ENCODE measurements at places on chromosomes 7 and 10.
A peak's percentile ranks its signal among the peaks of the same experiment; 100 is the strongest.

DNA sequence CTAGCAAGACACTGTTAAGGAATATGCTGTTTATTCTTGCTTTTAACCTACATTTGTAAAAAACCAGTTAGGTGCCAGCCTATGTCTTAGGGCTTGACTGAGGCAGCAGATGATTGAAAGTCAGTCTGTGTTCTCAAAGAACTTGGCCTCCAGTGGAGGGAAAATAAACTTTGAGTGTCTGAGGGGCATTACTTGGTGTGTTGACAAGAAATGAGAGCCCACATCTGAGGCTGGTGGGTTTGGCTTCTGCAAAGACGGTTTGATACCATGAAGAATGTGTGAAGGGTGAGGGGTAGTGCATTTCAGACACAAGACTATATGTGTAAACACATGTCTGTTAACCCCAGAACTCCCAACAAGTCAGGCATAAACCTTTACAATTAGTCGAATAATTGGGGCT is 28.5 kb downstream of the CCSER2 start:
- no peaks in the 10 kb centered on the region for H3K27me3 ChIP-seq
- DNase-seq, result no peak
- H3K27ac ChIP-seq, result no peak overlapping the region
- no peak overlapping the region for H3K4me3 ChIP-seq
- H3K36me3 ChIP-seq, result peaks cover 7% of the 10 kb centered on the region

DNA sequence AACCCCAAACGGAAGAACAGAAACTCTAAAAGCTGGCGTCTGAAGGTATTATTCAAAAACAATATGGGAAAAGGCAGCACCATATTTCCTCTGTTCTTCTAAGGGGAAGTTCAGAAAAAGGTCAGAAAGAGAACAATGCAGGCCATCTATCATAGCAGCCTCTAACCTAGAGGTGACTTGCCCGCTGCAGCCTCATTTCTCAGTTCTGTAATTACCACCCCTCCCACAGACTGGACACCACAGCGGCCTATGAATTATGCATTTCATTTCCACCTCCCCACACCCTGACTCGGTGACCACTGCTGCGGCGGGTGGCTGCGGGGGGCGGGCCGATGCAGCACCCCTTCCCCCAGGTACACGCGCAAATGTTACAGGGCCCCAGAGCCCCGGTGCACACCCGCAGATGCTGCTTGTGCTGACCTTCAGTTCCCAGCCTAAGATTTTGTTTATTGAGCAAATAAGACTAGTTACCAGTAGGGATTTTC is 125.5 kb downstream of the CLEC2L start:
- peak overlapping the region; percentile 74 for H3K4me3 ChIP-seq
- H3K36me3 ChIP-seq, result peaks cover 4% of the 10 kb centered on the region

- DNase-seq, result no peak
- H3K36me3 ChIP-seq, result peaks cover 2% of the 10 kb centered on the region
- H3K4me1 ChIP-seq, result peaks cover 20% of the 10 kb centered on the region
- H3K4me3 ChIP-seq, result no peak overlapping the region
- no peak overlapping the region for H3K27ac ChIP-seq
Measured at GRCh38 chr7:100266576-100267354, 40.7 kb upstream of the SPDYE3 start.

DNA sequence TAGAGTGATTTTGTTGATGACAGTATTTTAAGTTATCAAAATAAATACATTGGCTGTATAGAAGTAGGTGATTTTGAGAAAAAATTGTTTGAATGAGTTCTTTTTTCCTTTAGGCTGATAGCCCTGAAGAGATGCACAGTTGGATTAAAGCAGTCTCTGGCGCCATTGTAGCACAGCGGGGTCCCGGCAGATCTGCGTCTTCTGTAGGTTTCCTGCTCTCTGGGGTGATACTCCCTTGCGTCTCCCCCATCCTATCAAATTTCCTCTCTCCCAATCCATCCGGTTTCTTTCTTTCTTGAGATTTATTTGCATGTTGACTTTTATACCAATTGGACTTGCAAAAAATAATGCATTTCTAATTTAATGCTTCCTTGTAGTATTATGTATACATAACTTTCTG is 27.6 kb upstream of the ARMS2 start:
- DNase-seq, result no peak
- no peaks in the 10 kb centered on the region for H3K36me3 ChIP-seq
- H3K27ac ChIP-seq, result no peak overlapping the region
- no peaks in the 10 kb centered on the region for H3K27me3 ChIP-seq
- no peak overlapping the region for H3K4me3 ChIP-seq

DNA sequence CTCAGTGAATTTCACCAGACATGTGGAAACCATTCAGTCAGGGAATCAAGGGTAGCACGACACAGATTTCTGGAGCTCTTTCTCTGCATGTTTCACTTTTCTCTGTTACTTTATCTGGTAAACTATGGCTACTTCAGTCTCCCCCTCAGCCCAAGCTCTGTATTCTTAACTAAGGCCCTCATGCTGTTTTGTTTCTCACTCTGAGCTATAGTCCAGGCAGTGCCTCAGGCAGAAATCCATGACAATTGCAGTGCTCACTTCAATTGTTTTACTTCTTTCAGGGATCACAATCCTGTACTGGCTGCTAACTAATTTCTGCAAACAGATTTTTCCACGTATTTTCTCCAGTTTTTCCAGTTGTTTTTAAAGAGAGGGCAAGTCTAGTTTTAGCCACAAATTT is 1599.9 kb upstream of the LRRTM3 start:
- no peak overlapping the region for H3K27ac ChIP-seq
- no peaks in the 10 kb centered on the region for H3K36me3 ChIP-seq
- no peak for DNase-seq

GRCh38 chr7:35253710-35254495 is at the start of gene TBX20:
TBX20 (minus strand) TSS chr7:35254100; CDS start chr7:35253620, 480 bp downstream.
- peaks cover 3% of the 10 kb centered on the region for H3K36me3 ChIP-seq
- peaks cover 23% of the 10 kb centered on the region for H3K4me1 ChIP-seq
- DNase-seq, result peak; percentile 20
- H3K27ac ChIP-seq, result peak within 1 kb of the TSS; percentile 5

- no peaks in the 10 kb centered on the region for H3K4me1 ChIP-seq
- no peak overlapping the region for H3K4me3 ChIP-seq
- no peak for DNase-seq
- no peak overlapping the region for H3K27ac ChIP-seq
Measured at GRCh38 chr7:20741801-20742200, 44.9 kb downstream of the SP8 start.

All from activated T-helper 1 cell treated with anti-CD3 and anti-CD28 coated beads, Interleukin-12 subunit alpha, Interleukin-12 subunit beta, Interleukin-2, Interleukin-4 antibody, amounts not matched to agents 30 ng/mL and 10 ng/mL and 1 ng/mL, durations not matched to agents 14 hours and 24 hours and 36 hours (primary cell).